ENCODE measurements at places on chromosomes 2 and 18. TPM values are rescaled to one million over a fixed set of nuclear protein-coding genes. Genes with fewer than 3 reads are reported as not detected.

DNA sequence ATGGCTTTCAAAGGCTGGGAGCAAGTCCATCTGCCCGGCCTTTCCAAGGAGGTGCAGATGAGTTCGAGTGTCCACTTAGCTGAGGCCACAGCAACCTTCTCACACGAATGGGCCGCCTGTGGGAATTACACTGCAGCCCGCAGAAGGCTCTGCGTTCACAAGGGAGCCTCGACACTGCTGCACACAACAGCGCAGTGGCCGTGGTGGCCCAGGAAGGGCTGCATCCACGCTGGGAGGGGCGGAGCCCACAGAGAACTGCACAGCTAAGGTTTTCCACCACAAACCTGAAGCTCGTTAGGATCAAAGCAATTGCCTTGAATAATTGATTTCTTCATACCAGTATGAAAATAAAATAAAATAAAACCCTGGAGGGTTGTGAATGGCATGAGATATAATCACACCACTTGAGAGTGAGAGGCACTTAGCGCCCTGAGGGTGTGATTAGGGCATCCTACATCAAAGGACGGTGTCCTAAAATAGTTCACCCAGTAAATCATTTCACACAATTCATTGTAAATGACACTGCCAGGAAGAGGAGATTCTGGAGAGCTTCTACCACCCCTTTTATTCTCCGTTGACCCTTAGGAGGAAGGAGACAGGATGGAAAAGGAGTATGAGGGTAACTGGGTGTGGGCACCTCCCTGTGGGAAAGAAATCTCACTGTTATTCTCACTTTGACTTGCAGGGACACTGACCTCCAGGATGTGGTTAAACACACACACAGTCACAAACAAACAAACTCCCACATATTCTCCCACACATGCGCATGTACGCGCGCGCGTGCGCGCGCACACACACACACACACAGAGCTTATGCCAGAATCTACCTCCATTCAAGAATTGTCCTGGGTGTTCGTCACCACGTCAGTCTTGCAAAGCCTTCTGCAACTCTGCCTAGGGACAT is 256.6 kb upstream of the ID2 start:
- no peak for DNase-seq

Gene HOXD1
- total RNA-seq, result 3.5 TPM

GRCh38 chr2:55511508-55512124 is 7.9 kb upstream of the CFAP36 start:
- DNase-seq, result no peak

- no peak for DNase-seq
These were observed 1282.4 kb upstream of the PIK3C3 start for GRCh38 chr18:40672590-40672989.

Gene ABCG5
- total RNA-seq, result 0.09 TPM
